CD8-positive, alpha-beta memory T cell (primary cell): ENCODE measurements at places on chromosomes 13 and 19. TPM values are rescaled to one million over a fixed set of nuclear protein-coding genes. Genes with fewer than 3 reads are reported as not detected.

The IRF3 gene
- 81.7 TPM for polyA plus RNA-seq

The EHD2 gene
- not detected for polyA plus RNA-seq

The RNF225 gene
- polyA plus RNA-seq, result not detected

The KLK4 gene
- polyA plus RNA-seq, result not detected

The RNF113B gene
- not detected for polyA plus RNA-seq

The SIRT2 gene
- 51.2 TPM for polyA plus RNA-seq

The CACNG7 gene
- polyA plus RNA-seq, result not detected

The ASF1B gene
- 4.5 TPM for polyA plus RNA-seq

The PDS5B gene
- 39.4 TPM for polyA plus RNA-seq

The ZNF835 gene
- 1.3 TPM for polyA plus RNA-seq

The MBD3L2 gene
- not detected for polyA plus RNA-seq
